Activated CD4-positive, CD25-positive, alpha-beta regulatory T cell treated with anti-CD3 and anti-CD28 coated beads, Interleukin-2, amount 50 U/mL, for 72 hours (primary cell): ENCODE measurements at places on chromosomes 4 and X.

DNA sequence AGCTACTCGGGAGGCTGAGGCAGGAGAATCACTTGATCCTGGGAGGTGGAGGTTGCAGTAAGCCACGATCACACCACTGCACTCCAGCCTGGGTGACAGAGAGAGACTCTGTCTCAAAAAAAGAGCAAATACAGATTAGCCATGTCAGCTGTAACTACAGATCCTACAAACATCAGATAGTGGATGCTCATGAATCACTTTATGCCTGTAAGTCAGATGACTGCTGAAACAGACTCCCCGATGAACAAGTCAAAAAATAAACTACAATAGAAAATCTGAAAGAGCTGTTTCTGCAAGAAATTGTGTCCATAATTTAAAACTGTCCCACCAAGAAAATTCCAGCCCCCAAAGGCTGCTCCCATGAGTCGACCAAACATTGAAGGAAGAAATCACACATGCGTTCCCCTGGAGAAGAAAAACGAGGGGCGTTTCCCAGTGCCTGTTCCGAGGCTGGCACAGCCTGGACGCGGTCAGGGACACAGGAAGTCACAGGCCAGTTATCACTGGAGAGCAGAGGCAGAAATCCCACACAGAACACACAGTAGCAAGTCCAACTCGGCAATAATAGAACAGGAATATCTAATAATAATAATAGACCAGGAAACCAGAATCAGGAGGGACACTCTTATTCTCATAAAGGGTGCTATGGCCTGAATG, 30.0 kb upstream of the GTPBP6 start:
- no peak for DNase-seq

DNA sequence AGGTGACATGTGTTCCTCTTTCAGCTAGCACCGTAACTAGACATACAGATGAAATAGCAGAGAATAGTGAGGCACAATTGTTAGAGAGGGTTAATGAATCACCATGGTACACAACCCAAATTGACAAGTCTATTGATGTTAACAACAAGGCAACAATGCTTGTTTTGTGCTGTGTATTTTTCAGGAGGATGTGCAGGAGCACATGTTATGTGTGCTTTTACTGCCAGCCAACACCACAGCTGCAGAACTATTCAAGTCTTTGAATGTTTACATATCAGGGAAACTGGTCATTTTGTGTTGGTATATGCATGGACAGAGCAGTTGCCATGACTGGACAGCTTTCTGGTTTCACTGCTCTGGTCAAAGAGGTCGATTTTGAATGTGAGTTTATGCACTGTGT, 32.8 kb downstream of the STBD1 start:
- DNase-seq: no peak

DNA sequence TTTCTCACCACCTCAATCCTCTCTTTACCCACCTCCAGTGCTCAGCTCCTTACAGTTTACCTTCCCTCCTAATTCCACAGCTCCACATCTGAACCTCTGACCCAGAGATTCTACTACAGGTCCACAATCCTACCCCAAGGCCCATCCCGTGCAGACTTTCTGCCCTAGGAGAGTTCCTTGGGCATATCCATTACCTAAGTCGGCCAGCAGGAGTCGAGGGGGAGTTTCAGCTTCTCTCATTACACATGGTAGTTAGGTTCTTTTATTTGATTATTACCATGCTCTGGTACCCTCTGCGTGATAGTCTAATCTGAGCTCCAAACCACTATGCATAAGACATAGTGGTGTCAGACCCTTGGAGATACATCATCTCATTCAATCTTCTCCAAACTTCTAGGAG, 117.9 kb downstream of the SH3RF1 start:
- no peak for DNase-seq

DNA sequence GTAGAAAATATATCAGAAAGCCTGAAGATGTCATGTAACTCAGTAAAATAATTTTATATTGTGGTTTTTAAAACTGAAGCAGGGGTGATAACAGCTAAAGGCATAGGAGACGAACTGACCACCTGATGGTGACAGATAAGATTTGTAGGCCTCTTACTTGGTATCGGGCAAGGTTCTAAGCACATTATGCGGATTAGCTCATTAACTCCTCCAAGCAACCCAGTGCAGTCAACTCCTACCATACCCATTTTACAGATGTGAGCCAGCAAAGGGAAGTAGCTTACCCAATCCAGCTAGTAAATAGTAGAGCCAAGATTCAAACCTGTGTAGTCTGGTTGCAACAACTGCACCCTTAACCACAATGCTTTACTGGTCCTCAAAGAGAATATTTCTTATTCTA, 62.1 kb downstream of the CC2D2A start:
- no peak for DNase-seq

DNA sequence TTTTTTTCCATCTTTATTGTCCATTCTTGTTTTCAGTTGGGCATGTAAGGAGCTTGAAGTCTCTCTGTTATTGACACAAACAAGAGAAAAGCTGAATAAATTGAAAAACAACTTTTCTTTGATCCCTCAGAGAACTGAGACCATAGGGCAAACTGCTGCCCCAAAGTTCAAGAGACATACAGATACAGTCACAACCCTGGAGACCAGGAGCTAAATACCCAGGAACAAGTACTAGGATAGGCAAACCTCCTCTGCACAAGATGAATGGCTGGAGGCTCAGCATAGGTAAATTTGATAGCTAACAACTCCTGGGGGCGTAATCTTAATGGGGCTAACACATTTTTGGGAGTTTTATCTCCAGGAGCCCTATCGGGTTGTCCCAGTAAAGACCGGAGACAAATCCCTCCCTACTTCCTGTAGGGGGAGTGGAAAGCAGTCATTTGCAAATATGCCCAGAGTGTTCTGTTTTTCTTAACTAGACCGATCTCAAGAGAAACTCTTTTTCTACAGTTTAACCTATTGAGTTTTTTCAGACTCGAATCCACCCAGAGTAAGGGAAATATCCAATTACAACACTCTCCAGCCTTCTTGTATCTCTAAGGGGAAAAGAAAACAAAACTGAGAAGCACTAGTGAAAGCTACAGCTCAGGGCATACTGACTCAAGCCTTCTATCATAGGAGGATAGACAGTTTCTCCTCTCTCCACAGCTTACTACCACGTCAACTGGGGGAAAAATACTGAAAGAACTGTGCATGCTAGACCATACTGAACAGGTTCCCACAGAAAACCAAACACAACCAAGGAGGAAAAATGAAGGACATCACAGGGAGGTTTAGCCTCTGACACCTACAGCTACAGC, 23.1 kb downstream of the MAGEA8 start:
- no peak for DNase-seq

GRCh38 chr4:145493166-145493565, 11.5 kb downstream of the SMAD1 start:
- no peak for DNase-seq

GRCh38 chr4:7782783-7783182, 156.9 kb downstream of the AFAP1 start:
- DNase-seq: no peak

GRCh38 chr4:57854748-57855147, 744.6 kb upstream of the IGFBP7 start:
- DNase-seq: no peak

DNA sequence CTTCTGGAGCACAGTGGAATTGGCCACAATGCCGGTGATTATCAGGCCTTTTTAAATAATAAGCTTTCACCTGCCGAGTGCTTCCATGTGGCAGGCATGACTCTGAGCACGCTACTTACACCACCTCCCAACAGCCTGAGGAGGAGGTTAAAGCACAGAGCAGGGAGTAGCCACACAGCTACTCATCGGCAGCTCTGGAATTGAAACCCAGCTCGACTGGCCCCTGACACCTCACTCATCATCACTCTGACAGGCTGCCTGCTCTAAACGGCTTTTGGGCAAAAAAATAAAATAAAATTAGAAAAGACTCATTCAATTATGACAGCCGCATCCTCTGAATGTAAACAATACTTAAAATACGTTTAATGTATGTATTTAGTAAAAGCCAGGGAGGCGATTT, 326.4 kb upstream of the NOCT start:
- DNase-seq: no peak

- DNase-seq: no peak
Measured at GRCh38 chr4:96916711-96917110, 1076.8 kb downstream of the PDHA2 start.

GRCh38 chrX:95889279-95889678, 795.4 kb upstream of the DIAPH2 start:
- DNase-seq: no peak

DNA sequence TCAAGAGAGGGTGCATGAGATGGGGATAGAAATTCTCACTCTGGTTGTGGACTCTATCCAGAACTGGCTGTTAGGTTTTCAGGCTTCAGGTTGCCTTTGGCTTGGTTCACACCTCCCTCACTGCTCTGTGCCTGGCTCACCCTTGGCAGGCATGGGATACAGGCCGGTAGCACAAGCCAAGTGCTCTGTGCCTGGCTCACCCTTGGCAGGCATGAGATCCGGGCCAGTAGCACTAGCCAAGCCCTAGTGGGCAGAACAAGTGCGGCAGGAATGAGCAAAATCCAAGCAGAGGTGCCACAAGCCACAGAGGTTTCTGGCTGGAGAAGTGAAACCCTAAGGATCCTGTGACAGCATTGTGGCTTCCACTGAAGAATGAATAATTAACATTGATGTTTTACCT, 1642.3 kb downstream of the C4orf33 start:
- DNase-seq: no peak

DNA sequence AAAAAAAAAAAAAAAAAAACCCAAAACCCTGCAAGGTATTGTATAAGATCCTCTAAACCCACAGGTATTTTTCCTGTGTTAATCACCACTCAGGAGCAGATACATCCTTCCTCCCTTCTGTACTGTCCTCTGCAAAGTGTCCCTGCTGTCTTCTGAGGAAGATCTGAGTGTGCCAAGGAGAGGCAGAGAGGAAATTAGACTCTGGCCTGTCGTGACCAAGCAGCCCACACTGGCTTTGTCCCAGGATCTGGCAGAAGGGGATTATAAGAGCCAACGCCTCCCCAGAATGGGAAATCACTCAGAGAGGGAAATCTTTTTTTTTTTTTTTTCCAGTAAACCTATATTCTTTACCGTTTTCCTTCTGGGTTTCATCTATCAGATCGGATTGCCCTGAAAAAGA, 39.6 kb downstream of the PTCHD1 start:
- no peak for DNase-seq

GRCh38 chr4:12846368-12846767, 637.8 kb downstream of the RAB28 start:
- no peak for DNase-seq

- DNase-seq: no peak
Measured at GRCh38 chr4:139666735-139667281, 1.2 kb downstream of the MGST2 start.

DNA sequence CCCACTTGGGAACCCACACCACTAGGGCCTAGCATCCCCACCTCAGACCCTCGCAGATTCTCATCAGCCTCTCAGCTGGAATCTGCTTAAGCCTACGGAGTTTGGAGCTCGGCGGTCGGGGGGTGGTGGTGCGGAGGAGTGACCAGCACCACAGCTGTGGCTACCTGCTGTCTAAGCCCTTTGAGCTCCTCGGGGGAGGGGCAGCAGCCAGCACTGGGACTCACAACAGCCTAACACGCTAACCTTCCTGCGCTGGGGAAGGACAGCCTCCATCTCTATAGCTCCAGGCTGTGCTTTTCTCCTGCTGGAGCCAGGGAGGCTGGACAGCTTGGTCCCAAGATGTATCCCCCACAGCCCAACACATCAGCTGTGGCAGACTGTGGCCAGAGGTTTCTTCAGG, 281.5 kb downstream of the USP46 start:
- no peak for DNase-seq

GRCh38 chr4:100721077-100721476, 203.3 kb upstream of the EMCN start:
- DNase-seq: no peak

- DNase-seq: no peak
Measured at GRCh38 chr4:173280998-173281397, 53.2 kb downstream of the HMGB2 start.

DNA sequence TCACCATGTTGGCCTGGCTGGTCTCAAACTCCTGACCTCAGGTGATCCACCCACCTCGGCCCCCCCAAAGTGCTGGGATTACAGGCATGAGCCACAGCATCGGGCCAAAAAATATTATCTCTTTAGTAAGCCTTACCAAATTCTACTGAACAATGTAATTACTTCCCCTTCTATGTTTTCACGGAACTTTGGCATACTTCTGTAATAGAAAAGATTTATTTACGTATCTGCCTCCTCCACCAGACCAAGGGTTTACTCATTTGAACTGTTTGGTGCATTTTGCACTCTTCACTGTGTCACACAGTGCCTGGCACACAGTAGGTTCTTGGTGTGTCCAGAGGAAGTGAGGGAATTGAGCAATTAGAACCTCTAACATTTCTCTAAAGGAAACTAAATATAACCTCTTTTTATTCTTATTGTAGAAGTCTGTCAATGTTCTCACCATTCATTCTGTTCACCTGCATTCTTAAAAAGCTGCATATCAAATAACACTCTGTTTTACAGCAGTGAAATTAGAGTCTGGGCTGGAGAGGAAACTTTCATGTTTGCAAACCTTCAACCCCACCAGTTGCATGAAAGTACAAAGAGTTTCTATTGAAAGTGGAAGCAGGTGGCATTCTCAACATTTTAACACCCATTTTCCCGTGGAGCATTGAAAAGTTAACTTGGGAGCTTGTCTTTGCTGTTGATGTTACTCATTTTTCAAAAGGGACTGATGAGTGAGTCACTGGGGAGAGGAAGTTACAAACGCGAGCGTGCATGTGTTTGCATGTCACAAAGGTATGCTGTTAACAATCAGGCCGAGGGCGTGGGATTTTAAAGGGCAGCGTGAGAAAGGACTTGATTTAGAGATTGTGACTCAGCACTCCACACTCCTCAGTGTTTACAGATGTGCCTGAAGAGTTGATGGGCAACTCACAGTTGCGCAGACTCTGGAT, 314.1 kb downstream of the STK32B start:
- no peak for DNase-seq

- no peak for DNase-seq
Measured at GRCh38 chr4:15436513-15436912, 8.7 kb downstream of the C1QTNF7 start.

DNA sequence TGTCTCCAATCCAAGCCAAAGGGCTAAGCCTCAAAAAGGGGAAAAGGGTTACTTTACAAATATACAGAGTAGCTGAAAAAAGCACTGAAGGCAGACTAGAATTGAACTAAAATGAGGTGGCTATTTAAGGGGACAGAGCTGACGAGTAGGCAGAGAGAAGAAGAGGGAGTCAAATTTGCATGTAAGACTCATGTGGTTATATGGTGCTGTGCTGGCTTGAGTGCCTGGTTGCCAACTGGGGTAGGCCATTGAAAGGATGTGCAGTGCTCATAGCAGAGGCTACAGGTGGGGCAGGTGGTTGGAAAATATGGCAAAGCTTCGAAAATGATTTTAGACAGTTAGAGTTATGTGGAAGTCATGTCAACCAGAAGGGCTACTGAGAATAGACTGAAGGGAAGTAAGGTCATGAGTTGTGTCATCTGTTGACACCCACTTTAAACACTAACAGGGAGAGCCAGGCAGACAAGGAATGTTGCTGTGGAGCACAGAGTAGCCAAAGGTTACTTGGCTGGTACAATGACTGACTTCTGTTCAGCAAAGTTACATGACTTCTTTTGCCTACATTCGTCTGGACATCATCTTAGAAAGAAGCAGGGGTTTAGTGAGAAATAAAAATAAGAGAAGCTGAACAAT, 1210.4 kb downstream of the ADGRL3 start:
- no peak for DNase-seq
